Gastroesophageal sphincter (tissue), 4 donors: ENCODE measurements at places on chromosomes 2 and 18.
A peak's percentile ranks its signal among the peaks of the same experiment; 100 is the strongest.

DNA sequence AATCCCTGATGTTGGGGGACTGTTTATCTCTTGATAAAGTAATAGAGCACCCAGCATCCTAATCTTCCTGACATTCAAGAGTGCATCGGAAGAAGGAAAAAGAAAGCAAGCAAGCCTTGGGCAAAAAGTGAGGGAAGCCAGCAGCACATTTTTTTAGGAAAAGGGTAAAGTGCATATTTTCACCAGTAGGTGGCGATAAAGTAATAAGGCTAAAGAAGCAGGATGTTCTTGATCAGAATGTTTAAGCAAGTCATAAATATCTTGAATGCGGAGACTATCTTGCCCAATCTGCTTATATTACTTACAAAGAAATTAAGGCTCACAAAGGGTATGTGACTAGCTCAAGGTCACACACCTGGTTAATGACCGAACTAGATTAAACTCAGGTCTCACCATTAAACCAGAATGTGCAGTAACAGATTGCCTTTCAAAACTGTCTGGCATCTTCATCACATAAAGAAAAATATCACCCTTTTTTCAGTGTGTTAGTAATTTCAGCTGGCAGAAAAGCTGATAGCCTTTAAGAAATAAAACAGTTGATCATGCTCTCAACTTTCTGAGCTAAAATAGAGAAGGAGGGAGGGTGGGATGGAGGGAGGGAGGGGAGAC is 83.8 kb downstream of the VIT start:
- ATAC-seq: peak; percentile 44

GRCh38 chr2:115105966-115106365 is 663.5 kb downstream of the DPP10 start:
- no peak for ATAC-seq

- no peak for ATAC-seq
These were observed 67.5 kb downstream of the FASTKD2 start for GRCh38 chr2:206832873-206833272.

DNA sequence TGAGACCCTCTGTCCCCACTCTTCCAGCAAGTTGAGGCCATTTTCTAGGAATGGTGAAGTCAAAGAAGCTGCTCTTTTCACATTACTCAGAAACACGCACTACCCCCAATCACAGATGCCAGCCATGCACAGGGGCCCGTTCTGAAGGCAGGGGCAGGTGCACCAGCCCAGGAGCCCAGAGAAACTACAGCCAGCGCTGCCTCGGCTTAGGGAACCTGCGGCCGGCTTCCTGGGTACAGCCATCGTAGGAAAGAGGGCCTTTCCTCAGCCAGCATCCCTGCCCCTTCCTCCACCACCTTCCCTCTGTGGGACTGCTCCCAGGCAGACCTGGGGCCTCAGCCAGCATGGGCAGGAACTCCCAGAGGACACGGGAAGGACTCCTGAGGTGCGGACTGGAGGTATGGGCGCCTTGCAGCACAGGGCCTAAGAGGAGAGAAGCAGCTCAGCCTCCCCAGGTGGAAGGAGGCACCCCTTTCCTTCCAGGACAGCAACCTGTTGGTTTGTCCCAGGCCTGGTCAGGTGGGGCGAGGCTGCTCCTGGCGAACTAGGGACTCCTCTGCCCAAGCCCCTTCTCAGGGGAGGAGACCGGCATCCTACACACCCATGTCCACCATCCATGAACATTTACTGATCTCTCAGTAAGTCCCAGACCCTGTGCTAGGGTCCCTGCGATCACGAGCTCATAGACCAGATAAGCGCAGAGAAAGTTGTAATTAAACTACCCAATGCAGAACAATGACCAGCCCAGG is 99.0 kb upstream of the ID2 start:
- no peak for ATAC-seq
